Esophagus mucosa (tissue), 1 donor: ENCODE measurements at places on chromosomes 1 and 21.

DNA sequence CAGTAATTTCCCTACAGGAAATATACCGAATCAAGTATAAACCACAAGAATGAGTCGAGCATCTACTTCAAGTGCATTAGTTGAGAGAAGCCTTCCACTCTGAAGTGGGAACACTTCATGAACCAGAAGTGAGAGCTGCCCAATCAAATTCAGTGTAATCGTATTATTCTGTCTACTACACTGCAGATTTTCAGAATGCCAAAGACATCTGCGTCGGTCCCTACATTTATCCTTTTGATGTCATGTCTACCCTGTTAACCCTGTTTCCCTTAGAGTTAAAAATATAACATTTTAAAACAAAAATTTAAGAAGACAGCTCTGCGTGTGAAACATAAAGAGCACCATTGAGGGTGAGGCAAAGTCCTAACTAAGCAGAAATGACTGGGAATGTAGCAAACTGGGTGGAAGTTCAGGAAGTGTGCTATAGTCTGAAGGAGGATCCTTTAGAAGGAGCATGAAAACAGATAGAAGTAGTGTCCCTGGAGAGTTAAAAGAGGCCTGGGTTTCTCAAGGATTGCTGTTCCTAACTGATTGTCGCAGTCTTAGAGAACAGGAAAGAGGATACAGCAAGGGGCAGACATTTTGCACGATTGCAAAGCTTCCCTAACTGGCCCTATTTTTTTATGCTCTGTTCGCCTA is 291.2 kb downstream of the PTPRC start:
- no peak for ATAC-seq

DNA sequence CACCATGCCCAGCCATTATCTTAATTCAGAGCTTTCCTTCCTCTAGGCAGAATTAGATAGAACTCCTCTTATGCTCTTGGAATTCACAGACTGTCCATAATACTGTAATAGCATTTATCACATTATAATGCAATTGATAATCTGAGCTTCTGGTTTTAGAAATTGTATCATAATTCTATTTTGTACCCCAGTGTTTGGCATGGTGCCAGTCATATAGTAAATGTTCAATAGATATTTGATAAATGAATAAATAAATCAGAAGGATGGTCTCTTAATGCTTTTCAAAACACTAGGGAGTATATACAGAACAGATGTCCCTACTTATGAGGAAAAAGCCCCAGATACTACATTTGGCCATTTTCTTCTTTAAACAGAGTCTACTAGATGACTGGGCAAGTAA is 119.3 kb upstream of the BMP8A start:
- no peak for ATAC-seq

DNA sequence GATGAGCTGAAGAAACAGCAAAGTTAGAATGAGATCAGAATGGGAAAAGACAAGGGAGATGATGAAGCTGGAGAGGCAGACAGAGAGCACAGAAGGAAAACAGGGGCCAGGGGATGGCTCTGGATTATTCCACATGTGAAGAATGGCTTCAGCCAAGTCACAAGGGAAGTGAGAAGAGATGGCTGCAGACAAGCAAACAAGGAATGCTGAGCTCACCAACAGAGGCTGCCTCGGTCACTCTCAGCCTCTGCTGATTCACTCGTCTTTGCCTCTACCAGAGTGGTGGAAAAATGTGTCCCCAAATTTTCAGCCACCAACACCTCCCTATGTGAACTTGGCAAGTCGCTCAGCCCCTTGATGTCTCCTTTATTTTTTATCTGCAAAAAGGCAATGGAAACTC is 46.7 kb downstream of the TRABD2B start:
- ATAC-seq, result no peak

GRCh38 chr1:56880774-56881173 is 26.2 kb downstream of the C8A start:
- no peak for ATAC-seq

DNA sequence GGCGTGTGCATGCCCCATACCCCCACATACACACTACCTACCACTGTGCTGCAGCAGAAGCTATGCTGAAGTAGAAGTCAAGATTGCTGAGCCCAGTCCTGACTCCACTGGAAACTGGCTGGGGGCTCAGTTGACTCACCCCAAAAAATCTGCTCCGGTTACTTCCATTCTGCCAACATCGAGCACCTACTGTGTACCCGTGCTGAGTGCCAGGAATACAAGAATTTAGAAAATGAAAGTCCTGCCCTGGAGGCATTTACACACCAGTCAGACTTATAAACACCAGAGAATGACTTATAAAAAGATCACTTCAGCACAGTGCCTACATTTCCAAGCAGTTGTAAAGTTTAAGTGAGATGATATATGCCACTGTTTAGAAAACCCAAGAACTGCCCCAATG is 99.1 kb downstream of the NMNAT2 start:
- ATAC-seq, result peak; percentile 23

DNA sequence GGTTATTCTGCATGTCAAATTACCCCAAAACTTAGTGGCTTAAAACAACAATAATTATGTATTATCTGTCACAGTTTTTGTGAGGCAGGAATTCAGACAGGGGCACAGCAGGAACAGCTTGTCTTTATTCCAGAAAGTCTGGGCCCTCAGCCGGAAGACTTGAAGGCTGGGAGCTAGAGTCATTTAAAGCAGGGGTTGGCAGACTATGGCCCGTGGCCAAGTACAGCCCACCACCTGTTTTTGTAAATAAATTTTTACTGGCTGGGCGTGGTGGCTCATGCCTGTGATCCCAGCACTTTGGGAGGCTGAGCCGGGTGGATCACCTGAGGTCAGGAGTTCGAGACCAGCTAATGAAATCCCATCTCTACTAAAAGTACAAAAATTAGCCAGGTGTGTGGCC is 39.6 kb upstream of the KDM4A start:
- ATAC-seq, result no peak

GRCh38 chr1:69733061-69733460 is 165.3 kb downstream of the LRRC7 start:
- ATAC-seq, result no peak

- ATAC-seq, result no peak
Observed at GRCh38 chr1:172960454-172961208, 90.1 kb downstream of the TNFSF18 start.

GRCh38 chr1:85371021-85371420 is 93.9 kb downstream of the DDAH1 start:
- ATAC-seq, result no peak

GRCh38 chr1:167052389-167052788 is 37.8 kb downstream of the GPA33 start:
- no peak for ATAC-seq

DNA sequence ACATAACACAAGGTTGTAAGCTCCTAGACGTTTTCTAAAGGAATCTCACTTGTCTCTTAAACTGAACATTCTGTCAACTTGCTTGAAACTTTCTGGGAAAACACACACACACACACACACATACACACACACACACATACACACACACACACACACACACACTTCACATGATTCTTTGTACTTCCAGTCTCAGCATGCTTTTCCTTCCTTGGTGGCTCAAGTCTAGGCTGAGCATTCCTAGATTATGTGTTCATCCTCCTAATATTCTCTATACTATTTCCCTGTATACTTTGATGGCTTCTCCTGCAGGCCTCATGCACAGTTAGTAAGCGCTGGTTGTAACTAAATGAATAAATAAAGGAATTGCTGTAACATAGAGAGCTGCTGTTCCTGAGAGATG is 372.1 kb downstream of the PTPRC start:
- ATAC-seq, result no peak

DNA sequence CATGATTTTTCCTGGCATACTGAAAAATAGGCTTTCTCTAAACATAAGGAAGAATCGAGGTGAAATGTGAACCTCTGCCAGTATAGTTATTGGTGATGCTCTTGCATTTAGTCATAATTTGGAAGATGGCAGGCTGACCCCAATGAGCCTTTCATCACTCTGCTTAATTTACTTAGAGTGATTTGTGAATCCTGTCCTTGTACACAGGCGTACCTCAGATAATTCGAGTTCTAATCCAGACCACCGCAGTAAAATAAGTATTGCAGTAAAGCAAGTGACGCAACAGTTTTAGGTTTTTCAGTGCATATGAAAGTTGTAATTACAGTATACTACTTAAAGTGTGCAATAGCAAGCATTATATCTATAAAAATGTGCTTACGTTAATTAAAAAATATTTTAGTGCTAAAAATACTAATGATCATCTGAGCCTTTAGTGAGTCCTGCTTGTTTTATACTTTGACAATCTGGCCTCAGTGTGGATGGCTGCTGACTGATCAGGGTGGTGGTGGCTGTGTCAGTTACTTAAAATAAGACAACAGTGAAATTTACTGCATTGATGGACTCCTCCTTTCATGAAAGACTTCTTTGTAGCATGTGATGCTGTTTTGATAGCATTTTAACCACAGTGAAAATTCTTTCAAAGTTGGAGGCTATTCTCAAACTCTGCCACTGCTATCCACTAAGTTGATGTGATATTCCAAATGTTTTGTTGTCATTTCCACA is 1.7 kb downstream of the PKNOX1 start:
- ATAC-seq, result no peak

DNA sequence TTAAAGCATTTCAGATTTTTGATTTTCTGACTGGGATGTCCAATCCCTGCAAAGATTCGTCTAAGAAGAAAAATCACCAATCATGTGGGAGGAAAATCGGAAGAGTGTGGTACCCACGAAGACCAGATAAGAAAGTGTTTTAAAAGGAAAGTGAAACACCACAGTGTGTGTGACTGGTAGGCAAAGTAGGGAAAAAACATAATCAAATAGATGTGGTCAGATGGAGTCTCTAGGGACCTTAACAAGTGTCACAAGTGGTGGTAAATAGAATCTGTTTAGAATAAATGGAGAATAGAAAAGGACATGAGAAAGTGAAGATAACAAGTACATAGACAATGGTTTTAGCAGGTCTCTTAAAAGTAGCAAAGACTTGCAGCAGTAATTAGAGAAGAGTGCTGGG is 154.6 kb downstream of the SLC30A10 start:
- no peak for ATAC-seq

- no peak for ATAC-seq
Observed at GRCh38 chr1:97905141-97905940, 15.5 kb downstream of the DPYD start.

DNA sequence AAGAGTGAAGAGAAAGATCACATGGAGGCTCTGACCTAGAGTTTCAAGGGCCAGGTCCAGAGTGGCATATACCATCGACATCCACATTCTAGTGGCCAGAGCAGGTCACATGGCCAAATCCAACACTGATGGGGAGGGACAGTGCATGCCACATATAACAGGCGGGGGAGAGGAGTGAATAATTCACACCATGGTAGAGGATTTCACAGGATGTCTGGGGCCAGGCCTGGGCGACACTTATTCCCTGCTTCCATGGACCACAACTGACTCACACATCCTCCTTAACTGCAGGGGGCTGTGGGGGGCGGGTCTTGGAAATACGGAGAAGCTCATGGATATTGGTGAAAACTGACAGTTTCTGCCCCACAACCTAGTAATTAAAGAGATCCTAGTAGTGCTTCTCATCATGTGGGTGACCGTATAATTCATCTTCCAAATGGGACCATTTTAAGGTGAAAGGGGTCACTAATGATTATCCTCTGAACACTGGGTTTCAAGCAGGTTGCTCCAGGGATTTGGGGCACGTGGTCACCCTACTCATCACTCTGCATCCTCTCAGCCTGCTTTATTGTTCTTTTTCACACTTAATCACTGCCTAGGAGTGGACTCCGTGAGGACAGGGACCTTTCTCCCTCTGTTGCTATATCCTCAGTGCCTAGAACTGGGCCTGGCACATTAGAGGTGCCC is 44.0 kb downstream of the IGSF21 start:
- ATAC-seq, result no peak

GRCh38 chr21:45432575-45433255 is 27.8 kb downstream of the COL18A1 start:
- no peak for ATAC-seq

GRCh38 chr1:167648978-167649744 is 19.1 kb downstream of the RCSD1 start:
- ATAC-seq, result no peak

- ATAC-seq, result no peak
Observed at GRCh38 chr1:219188331-219188803, 14.7 kb downstream of the LYPLAL1 start.

DNA sequence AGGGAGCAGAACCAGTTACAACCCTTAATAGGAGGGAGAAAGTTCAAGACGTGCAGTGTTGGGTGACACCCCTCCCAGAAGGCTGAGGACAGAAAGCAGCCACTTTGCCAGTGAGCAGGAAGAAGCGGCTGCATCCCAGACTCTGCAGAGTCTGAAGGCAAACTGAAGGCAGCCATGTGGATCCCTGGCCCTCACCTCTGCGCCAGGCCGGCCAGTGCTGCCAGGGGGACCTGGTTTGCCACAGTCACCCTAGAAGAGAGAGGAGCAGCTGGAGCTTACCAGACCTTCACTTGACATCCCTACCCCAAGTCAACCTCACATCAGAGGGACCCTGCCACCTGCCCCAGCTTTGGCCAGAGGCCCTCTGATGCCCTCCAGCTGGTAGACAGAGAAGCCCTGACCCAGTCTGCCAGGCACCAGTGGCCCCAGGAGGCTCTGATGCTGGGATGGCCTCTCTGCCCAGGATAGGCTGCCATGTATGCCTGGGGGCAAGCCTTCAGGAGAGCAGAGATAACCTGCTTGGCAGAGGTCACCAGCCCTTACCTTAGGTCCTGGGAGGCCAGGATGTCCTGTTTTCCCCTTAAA is 16.3 kb upstream of the PEF1 start:
- ATAC-seq, result no peak

GRCh38 chr1:80520949-80521348 is 1279.8 kb upstream of the ADGRL2 start:
- ATAC-seq, result no peak

- ATAC-seq, result no peak
Observed at GRCh38 chr1:30520476-30520875, 202.9 kb downstream of the MATN1 start.

- peak; percentile 68 for ATAC-seq
Observed at GRCh38 chr21:38766987-38767722, 38.6 kb upstream of the ETS2 start.

- ATAC-seq, result no peak
Observed at GRCh38 chr21:41744028-41744930, 22.6 kb downstream of the RIPK4 start.

DNA sequence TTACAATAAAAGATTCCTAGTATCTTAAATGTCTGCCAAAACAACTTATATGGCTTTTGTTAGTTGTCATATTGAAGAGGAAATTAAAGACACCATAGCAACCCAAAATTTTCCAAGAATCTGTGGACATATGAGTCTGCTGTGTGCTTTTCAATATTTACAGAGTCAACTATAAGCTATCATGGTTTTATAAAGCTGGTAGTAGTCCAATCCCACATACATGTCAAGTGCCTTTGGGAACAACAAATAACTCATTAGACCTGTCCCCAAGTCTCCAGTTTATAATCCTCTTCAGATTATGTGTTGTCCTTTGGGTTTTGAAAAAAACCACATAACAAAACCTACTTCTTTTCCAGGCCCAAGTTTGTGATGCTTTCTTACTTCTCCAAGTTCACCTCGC is 293.8 kb upstream of the USP25 start:
- no peak for ATAC-seq

- no peak for ATAC-seq
Observed at GRCh38 chr1:203572134-203572625, 54.5 kb upstream of the ATP2B4 start.

- no peak for ATAC-seq
Observed at GRCh38 chr1:54763816-54764132, 549 bp downstream of the PARS2 start.
